ENCODE measurements at places on chromosomes 1 and 21.
A peak's percentile ranks its signal among the peaks of the same experiment; 100 is the strongest.

DNA sequence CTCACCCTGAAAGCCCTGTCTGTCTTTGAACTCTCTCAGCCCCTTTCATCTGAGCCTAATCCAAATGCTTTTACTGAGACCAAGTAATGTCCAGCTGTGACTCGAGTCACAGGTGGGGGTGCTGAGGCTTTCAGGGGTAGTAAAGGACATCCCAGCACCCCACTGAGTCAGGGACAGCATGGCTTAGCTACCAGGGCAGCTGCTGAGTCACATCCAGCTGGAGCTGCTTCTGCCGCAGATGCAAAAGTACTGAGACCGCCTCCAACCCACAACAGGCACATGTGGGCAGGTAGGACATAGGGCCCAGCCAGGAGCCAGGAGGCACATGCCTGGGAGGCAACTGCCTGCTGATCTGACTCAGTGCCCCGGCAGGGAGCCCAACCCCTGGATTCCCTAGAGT lies 6.7 kb upstream of the VSIG8 start:
- DNase-seq, result no peak

GRCh38 chr1:234893725-234894630 lies 234.7 kb downstream of the TOMM20 start:
- DNase-seq, result peak; percentile 85

GRCh38 chr1:210384625-210385024 lies 55.9 kb downstream of the HHAT start:
- DNase-seq, result no peak

- no peak for DNase-seq
Measured at GRCh38 chr1:25053576-25054250, 123.6 kb upstream of the RUNX3 start.

DNA sequence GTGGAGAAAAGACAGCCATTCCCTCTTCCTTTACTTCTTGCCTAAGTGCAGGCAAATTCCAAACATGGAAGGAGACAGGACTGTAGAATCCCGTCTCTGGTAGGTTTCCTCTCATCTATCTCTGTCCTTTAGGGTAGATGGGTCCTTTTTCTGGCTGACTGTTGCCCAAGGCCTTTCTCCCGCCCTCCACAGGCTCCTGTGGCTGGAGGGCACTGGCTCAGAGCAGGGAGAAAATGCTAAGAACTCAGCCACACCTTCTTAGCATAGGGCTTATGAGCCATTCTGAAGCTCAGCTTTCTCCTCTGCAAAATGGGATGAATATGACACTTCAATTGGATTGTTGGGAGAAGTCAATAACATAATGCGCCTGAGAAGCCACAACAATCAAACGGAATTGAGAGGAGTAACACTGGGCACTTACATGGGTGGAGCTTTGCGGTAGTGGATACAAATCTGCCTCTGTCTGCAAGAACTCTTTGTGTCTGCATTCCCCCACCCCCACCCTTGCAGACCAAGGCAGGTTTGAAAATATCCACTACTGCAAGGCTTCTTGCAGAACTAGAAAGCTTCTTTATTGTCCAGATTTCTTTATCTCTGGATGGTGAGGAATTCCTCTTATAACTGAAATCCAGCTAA lies 94.7 kb downstream of the CSMD2 start:
- no peak for DNase-seq

DNA sequence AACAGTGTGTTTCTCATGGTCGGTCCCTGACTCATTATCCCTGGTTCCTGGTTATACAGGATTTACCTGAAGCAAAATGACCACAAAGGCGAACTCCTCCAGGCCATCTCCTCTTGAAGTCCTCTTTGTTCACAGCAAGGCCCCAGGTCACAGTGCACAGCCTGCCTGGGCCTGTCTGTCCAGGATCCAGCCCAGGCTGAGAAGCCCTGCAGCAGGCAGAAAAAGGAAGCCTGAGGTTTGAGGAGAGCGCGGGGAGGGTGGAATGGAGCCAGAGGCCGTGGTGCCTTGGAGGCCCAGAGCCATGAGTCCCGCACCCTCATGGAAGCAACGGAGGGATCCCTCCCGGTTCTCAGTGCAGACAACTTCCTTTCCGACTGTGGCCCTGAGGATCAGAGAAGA lies 136.8 kb upstream of the IRF2BP2 start:
- no peak for DNase-seq

DNA sequence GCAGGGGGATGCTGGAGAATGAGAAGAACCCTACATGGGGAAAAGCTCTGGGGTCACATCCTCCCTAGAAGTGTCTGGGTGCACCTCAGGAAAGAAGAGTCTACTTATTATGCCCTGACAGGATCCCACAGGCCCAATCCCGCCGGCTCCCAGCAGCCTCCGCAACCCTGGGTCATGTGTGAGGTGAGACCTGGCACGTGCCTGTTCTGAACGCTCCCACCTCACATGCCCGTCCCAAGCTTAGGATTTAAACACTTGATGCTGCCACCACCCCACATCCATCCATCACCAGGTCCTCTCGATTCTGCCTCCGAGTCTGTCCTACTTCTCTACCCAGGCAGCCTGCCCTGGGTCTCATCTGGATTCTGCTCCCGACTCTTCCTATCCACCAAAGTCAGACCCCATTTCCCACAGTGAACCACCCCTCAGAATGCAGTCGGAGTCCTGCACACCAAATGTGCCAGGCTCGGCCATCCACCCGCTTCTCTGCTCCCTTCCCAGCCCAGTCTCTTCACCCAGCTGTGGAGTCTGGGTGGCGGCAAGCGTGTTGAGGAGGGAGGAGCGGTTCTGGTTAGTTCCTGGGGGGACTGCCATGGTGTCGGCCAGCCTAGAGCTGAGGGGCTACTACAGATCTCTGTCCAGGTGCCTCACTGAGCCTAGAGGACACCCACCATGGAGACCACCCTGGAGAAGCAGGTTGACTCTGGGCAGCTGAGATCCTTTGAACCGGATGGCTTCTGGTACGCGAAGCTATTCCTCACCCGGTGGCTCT lies 23.9 kb downstream of the SLC2A1 start:
- no peak for DNase-seq

DNA sequence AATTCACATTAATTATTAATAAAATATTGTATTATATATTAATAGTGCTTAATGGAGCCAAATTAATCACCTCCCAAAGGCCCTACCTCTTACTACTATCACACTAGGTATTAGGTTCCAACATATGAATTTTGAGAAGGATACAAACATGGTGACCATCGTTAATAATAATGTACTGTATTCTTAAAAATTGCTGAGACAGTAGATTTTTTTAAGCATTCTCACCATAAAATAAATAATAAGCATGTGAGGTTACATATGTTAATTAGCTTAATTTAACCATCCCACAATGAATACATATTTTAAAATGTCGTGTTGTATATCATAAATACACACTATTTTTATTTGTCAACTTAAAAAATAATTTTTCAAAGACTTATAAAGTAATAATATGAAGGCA lies 299.2 kb upstream of the NR5A2 start:
- no peak for DNase-seq

DNA sequence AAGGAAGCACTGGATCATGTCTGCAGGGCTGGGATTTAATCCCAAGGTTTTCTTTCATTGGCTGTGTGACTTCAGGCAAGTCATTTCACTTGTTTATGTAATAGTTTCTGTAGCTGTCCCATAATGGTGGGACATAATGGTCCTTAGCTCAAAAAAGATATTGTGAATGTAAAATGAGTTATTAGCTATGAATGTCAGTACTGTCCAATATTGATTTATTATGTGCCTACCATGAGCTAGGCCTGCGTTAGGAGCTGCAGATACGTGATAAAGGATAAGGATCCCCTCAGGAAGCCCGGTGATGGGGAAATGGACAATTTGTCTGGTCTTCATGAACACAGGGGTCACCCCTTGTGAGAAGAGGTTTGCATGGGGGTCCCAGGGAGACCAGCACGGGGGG lies 95.8 kb downstream of the PLXNA2 start:
- DNase-seq, result no peak

DNA sequence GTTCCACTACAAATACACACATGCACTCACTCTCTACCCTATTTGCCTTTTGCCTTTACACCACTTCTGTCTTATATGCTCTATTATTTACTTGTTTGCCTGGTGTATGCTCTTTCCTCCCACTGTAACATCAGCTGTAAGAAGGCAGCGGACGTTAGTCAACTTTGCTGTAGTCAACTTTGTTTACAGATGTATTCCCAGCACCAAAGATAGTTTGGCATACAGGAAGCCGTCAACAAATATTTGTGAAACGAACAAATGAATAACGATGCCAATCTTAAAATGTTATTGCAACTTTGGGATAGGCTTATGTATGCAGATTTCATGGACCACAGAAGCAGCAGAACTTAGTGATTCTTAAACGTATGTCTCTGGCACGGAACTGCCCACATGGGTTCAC lies 138.3 kb upstream of the GALNT2 start:
- DNase-seq, result no peak

DNA sequence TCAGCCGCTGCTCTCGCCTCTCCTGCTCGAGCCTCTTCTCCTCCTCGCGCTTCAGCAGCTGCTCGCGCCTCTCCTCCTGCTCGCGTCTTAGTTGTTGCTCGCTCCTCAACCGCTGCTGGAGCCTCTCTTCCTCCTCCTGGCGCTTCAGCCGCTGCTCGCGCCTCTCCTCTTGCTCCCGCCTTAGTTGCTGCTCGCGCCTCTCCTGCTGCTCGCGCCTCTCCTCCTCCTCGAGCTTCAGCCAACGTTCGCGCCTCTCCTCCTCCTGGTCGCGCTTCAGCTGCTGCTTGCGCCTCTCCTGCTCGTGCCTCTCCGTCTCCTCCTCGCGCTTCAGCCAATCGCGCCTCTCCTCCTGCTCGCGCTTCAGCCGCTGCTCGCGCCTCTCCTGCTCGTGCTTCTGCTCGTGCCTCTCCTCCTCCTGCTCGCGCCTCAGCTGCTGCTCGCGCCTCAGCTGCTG lies 3.7 kb downstream of the TCHH start:
- peak; percentile 37 for DNase-seq
